ENCODE measurements at places on chromosomes 3 and 15.

DNA sequence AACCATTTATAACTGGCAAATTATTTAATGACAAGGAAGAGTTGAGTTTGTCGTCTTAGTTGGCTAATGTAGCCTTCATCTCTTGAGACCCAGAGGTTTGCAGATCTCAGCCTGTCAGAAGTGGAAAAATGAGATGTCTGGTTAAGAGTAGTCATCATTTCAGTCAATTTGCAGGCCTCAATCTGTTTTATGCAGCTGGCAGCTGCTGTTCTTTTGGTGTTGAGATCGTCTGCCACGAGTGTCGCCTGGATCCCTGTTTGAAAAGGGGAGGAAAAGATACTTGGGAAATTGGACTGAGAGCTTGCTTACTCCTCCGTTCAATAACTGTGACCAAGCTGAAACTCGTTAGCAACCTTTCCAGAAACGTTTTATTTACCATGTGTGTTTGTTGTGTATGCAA lies 2.3 kb downstream of the PHLDB2 start:
- no peak for DNase-seq

GRCh38 chr15:41160639-41161315 lies 44.7 kb upstream of the INO80 start:
- no peak for DNase-seq

- no peak for DNase-seq
Measured at GRCh38 chr15:34124651-34125050, 22.8 kb downstream of the PGBD4 start.

- DNase-seq: no peak
Measured at GRCh38 chr3:184395320-184395660, 15.4 kb downstream of the CHRD start.

DNA sequence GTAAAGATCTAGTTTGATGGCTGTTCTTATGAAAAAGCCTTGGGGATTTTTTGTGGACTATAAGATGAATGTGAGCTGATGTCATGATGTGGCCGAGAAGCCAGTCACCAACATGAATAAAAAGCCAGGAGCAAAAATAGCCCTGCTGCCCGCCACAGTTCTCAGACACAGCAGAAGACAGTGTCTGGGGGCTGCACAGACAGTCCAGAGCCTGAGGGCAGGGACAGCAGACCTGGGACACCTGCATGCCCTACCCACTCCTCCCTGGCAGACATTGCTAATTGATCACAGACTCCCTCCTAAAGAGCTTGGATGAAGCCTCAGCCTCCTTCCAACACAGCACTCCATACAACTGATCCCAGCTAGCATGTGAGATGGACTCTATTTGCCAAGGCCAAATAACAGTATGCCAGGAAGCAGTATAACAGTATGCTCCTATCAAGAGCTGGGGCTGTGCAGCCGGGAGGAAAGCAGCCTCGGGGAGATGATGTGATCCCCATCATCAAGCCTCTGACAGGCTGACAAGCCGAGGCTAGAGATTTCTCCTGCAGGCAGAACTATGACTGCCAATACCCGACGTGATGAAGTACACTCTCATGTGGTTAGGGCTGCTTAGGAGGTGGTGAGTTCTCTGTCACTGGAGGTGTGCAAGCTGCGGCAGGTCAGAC lies 105.4 kb upstream of the RPL32 start:
- no peak for DNase-seq

DNA sequence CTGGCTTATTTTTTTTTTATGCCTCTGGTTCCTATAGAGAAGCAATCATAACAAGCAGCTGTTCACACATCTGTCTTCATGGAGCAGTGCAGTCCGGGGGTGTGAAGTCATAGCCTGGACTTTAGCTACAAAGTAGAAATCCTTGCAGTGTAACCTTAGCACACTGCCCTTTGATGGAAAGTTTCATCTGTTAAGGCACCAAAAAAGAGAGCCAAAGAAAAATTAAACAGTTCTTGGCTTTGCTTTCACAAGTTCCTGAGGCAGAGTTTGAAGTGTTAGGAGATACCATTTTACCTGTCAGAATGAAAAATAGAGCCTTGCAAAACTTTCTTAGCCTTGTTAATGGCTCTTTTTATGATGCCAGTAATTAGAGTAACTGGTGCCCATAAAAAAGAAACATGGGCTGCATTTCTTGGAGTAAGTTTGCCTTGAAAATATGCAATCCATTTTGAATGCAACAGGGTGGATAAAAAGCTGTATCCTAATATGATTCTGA lies 84.1 kb downstream of the PIK3R4 start:
- no peak for DNase-seq

DNA sequence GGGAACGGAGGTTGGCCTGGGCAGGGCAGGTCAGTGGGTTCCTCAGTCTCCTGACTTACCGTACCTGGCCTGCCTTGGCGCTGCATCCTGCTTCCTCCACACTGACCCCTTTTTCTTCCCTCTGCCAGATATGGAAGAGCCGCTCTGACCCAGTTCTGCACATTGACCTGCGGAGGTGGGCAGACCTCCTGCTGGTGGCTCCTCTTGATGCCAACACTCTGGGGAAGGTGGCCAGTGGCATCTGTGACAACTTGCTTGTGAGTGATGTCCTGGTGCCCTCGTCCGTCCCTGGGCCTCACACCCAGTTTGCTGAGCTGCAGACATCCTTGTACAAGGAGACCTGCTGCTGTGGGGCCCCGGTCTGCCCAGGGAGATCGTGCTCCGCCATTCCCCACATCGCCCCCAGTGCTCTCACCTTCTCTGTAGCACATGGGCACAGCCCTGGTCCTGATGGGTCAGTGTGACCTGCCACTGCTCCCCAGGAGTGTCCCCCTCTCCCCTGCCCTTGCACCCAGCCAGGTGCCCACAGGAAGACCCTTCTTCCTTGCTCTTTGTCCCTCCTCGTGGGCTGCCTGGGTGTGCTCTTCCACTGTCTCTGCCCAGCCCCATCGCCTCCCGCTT lies 21.0 kb downstream of the PPCDC start:
- no peak for DNase-seq

GRCh38 chr3:100033184-100033583 lies 81.1 kb downstream of the FILIP1L start:
- DNase-seq: no peak

- DNase-seq: no peak
Measured at GRCh38 chr15:86555939-86556338, 476.3 kb downstream of the AGBL1 start.

DNA sequence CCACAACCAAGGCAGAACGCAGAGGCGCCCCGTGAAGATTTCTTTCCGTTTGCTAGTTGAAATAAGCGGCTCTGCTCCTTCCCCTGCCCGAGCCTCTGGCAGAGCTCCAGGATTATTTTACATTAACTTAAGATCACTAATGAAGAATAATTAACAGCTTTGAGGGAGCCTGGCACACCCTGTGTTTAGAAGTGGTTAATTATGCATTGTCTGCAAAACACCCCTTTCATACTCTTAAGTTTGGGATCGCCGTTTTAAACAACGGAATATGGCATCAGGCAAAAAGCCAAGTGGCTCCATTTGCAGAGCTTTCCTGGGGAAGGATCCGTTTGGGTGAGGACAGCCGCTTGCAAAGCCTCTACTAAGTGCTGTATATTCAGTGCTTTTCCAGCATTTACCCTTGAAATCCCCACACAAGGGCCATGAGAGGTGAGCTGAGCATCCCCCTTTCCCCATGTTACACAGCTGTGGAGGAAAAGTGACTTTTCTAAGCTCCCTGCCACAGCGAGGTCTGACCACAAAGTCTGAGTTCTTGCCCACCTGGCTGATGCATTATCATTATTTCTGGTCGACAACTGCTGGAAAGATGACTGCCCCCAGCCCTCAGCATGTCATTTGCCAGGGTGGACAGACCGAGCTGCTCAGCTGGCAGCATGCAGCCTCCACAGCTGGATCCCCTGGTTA lies 33.9 kb downstream of the IQSEC1 start:
- no peak for DNase-seq

GRCh38 chr15:83305704-83306291 lies 21.3 kb upstream of the BNC1 start:
- DNase-seq: no peak

DNA sequence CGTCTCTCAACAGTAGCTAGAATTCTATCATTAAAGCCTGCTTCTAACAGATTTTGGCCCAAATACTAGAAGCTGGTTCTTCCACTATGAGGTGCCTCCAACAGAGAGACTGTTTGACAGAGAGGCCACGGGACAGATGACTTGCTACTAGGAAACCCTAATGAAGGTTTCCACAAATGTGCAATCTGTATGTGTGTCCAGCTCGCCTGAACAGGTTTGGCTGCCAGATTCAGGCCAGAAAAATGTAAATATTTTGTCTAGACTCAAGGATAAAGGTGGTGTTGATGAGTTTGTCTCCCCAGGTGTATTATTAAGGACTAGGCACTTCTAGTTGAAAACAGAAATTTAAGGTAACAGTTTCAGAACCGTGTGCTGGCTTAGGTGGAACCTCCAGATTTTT lies 91.6 kb upstream of the TRIM42 start:
- no peak for DNase-seq

DNA sequence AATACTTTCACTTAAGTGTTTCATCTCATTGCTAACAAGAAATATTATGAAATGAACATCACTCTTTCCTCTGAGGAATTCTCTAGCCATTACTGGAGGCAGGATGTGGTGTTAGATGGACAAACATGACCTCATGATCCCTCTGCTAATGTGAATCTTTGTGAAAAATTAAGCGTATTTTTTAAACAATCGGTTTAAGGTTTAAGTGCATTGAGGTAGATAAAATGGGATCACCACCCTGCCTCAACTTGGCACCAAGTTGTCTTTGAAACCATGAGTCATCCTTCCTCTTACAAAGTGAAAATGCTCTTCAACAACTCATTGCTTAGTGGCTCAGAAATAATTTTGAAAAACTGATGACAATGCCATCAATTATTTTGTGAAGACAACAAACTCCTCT lies 76.0 kb upstream of the DCBLD2 start:
- no peak for DNase-seq

DNA sequence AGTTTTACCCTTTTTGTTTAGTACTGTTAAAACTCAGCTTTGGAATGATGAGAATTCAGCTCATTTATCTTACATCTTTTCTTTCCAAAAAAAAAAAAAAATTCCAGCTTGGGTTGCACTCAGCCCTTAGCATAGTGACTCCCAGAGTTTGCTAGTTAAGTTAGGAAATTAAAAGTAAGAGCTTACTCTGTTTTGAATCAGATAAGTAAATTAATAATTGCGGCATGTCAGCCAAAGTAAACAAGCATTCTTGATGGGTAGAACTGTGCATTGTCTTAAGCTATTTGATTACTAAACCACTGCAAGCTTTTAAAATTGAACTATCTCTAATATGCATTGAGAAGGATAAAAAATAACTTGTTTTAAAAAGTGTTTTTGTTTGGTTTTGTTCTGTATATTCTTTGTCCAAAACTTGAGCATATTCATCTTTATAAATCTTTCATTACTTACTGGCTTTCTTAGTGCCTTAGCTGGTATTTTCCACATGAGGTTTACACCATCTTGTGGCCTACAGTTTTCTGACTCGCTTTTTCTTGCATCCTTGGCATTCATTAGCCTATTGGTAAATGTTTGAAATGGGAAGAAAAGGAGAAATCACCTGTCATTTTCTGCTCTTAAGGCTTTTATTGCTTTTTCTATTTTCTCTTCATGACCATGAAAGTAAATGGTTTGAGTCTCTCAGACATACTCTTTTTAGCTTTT lies 107.6 kb downstream of the FILIP1L start:
- no peak for DNase-seq

- DNase-seq: no peak
Measured at GRCh38 chr3:64157150-64158035, 67.9 kb downstream of the PRICKLE2 start.

GRCh38 chr3:133949438-133949837 lies 53.8 kb upstream of the RAB6B start:
- DNase-seq: no peak

- DNase-seq: no peak
Measured at GRCh38 chr15:41967506-41968206, 4.7 kb downstream of the EHD4 start.

- DNase-seq: no peak
Measured at GRCh38 chr3:189349772-189350171, 178.0 kb downstream of the TPRG1 start.

- no peak for DNase-seq
Measured at GRCh38 chr3:170277833-170278580, 55.8 kb downstream of the PRKCI start.

GRCh38 chr3:85432081-85432480 lies 473.3 kb downstream of the CADM2 start:
- no peak for DNase-seq

DNA sequence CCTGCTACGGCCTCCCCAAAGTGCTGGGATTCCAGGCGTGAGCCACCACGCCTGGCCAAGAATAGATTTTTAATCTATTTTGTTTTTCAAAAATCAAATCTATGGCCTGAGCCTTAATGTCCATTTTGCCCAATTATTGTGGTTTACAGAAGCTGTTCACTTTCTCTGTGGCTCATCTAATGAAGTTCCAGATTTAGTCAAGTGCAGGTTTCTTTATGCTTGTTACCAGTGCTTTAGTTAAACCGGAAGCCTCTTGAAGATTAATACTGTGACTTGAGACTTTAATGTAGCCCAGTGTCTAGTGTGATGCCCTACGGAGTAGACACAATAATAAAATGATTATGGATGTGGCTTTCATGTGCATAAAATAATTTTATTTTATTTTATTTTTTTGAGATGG lies 16.5 kb upstream of the EDEM1 start:
- no peak for DNase-seq

GRCh38 chr15:55526559-55527036 lies 18.6 kb upstream of the DNAAF4 start:
- DNase-seq: no peak

- no peak for DNase-seq
Measured at GRCh38 chr3:31226346-31226745, 306.4 kb upstream of the STT3B start.
